ENCODE measurements at places on chromosomes 3 and 15.
A peak's percentile ranks its signal among the peaks of the same experiment; 100 is the strongest.

DNA sequence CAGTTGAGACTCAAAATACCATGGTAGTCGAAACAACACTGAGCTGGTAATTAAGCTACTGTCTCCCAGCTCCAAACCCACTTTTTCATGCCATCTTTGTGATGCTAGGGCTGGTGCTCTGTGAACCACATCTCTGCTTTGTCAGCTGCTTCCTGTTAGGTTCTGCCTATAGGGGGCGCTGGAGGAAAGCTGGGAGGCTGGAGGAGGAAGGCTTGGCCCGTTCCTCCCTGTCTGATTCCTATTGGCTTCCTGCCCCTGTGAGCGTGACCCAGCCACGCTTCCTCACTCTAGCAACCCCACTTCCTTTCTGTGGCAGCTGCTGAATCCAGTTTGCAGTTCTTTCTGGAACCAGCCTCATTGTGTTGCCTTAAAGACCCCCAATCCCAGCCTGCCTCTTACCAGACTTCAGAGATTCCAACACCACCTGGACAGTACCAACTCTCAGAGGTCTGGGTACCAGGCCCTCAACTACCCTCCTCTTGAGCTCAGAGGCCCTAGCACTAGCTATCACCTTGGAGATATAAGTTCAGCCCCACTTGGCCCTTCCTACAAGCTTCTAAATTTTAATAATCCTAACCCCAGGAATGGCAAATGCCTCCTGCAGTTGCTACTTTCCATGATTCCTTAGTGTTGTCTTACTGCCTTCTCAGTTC lies 120.9 kb downstream of the ERC2 start:
- peak; percentile 71 for DNase-seq

DNA sequence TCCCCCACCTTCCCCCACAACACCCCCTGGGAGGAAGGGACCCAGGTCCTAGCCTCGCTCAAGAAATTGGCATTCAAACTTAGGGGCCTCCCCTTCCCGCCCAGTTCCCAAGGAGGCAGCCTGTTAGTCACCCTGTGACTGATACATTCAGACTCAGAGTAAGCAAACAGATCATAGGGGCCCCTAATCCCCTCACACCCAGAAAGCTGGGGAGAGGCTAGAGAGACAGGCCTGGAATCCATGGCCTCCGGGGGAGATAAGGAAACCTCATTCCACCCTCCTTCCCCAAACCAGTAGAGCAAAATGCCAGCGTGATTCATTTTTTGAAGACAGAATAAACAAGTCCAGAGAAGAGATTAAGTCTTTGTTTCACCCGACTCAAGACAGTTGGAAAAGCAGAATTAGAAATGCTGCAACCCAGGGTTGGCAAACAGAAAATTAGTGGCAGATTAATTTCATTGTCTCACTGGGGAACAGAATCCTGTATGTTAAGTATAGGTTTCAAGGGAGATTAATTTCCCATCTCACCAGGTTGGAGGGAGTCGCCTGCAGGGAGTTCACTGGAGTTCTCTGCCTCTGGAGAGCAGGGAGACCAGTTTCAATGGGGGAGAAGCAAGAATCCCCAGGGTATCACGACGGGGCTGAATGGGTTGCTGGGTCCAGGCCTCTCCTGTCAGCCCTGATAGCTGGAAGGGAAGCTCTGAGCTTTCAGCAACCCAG lies 268.3 kb downstream of the UACA start:
- DNase-seq = no peak

DNA sequence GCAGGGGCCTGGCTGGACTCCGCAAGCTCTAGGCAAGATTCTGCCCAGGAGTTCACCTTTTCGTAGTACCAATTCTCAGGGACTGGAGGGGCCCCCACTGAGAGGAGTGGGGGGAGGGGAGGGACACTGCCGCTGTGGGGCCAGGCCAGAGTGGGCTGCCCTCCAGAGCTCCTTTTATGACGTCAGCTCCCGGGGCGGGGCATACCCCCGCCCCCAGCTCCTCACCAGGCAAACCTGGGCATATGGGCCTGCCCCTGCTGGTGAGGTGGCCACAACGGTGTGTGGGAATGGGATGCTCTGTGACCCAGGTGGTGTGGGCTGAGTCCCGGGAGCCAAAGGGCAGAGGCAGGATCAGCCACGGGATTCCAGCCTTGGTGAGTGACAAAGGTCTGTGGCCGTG lies 3.3 kb downstream of the DNAJB8 start:
- no peak for DNase-seq

- no peak for DNase-seq
Observed at GRCh38 chr15:69424001-69424400, 9.9 kb downstream of the KIF23 start.

- no peak for DNase-seq
Observed at GRCh38 chr3:101778385-101779046, 495 bp upstream of the NXPE3 start.

- no peak for DNase-seq
Observed at GRCh38 chr3:11373654-11374053, 101.5 kb downstream of the ATG7 start.

GRCh38 chr3:98359993-98360675 lies 6.5 kb downstream of the OR5K4 start:
- no peak for DNase-seq

DNA sequence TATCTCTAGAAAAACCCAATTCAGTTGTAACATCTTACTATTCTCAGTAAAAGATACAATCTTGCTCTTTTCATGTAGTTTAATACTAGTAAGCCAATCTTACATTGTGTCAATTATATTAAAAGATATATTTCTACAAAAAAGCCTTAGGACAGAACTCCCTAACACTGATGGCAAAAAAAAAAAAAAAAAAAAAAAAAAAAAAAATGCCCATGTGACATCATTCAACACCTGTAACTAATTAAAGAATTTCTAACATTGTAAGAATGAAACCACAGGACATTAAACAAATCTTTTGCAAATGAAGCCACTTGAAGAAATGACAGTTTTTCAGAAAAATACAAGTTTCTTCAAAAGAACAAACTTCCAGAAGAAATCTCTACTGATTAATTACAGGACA lies 119.8 kb downstream of the SUCLG2 start:
- DNase-seq = no peak

GRCh38 chr3:55572816-55573215 lies 85.7 kb upstream of the WNT5A start:
- DNase-seq = no peak

DNA sequence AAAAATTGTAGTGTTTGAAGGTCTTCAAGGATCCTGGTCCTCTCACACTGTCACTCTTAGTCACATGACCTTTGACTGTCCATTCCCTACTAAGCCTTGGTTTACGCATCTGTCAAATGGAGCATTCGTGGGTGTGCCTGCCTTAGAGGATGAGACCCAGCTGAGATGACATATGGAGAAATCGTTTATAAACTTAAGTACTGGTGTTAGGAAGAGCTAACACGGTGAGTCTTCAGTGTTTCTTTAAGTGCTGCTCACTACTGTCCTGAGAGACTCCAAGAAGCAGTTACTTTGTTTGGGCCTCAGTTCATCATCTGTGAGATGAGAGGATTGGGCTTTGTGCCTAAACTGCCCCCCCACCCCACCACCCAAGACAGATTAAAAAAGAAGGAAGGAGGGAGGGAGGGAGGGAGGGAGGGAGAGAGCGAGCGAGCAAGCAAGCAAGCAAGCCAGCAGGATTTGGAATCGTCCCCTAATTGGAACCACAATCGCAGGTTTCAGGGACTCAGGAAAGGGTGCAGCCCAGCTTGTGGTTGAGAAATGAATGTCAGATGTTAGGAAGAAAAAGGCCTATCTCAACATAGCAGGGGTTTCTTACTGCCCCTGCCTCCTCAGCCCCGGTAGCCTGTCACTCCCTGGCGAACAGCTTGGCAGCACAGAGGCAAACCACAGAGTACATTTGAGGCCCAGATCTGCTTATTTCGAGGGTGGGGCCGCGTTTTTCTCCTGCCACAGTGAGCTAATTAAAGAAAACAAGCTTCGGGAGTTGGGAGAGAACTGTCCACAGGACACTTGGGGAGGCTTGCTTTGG lies 32.7 kb downstream of the SMAD3 start:
- DNase-seq = no peak

DNA sequence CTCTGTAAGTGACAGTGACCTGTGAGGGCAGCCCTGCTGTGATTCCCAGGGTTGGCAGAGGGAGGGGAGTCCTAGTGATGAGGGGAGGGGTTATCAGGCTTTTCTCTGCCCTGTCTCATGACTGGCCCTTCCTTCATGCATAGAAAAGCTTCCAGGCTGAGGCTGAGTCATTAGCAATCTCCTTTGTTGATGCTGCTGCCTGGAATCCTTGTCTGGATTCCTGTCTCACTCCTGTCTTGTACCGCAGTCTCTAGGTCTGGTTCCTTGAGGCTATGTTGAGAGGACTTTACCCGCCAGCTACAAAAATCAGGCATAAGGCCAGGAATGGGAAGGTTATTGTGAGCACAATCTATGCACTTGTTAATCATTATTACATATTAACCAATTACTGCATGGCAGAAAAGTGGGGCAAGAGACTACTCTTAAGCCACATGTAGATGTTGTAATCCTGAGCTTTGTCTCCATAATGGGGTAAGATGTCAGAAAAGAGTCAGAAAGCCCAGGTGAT lies 7.2 kb downstream of the KLHL6 start:
- DNase-seq = no peak

DNA sequence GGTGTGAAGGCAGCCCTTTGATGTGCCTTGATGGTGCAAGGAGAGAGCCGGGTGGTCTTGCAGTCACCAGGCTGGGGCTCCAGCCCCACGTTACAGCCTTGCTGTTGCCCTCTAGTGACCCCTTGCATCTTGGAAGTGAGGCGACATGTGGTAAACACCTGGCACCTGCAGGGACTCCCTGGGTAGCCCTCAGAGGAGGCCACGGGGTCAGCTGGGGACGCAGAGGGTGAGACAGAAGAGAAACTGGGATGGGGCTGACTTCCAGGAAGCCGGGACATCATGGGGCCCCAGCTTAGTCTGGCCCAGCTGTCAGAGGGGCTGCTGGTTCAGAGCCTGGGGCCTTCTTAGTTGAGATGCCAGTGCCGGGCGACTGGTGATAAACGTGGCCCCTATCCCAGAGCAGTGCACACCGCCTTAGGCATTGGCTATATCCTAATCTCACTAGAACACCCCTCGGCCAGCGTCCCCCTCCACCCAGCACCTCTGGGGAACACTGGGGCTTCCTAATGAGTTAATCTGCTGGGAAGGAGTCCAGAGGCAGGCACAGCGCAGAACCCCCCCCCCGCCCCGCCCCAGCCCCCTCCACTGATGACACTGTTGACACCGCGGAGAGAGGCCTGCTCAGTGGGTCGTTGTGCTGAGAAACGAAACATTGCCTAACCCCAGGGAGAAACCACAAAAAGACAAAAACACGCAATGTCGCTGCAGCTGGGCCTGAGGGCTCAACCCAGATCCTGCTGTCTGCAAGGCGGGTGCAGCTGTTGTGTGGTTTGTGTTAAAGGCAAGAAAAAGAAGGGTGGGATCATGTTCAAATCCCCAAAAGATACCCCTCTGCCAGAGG lies 60.5 kb upstream of the KLF13 start:
- DNase-seq = peak; percentile 68

- no peak for DNase-seq
Observed at GRCh38 chr3:33277193-33277882, at the start of gene FBXL2. Gene FBXL2, plus strand, starts transcription at chr3:33277442. Its CDS starts 71 bp downstream, at chr3:33277513.

DNA sequence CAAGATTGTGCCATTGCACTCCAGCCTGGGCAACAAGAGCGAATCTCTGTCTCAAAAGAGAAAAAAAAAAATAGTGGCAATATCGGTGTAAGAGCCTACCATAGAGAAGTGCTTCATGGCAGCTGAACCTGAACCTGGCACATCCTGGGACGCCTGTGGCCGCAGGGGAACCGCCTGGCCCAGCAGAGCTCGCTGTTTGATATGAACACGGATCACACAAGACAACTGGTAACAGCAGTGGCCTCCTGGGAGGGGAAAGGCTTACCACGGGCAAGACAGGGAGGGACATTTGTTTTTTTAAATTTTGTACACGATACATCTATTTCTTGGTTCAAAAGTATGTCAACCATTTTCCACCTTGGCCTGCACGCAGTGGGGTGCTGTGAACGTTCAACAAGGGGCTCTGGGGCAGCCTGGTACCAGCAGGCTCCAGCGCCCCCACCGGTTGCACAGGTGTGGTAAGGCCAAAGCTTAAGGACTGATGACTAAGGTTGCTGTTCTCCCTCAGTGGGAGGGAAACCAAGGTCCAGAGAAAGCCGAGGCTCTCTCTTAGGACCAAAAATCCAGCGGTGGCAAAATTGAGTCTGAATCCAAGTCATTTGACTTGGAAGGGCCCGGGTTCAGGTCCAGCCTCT lies 21.7 kb upstream of the EPHB3 start:
- no peak for DNase-seq

- DNase-seq = no peak
Observed at GRCh38 chr15:85899927-85900326, 105.2 kb upstream of the KLHL25 start.

GRCh38 chr3:114307222-114307830 lies 13.5 kb downstream of the TIGIT start:
- DNase-seq = no peak

DNA sequence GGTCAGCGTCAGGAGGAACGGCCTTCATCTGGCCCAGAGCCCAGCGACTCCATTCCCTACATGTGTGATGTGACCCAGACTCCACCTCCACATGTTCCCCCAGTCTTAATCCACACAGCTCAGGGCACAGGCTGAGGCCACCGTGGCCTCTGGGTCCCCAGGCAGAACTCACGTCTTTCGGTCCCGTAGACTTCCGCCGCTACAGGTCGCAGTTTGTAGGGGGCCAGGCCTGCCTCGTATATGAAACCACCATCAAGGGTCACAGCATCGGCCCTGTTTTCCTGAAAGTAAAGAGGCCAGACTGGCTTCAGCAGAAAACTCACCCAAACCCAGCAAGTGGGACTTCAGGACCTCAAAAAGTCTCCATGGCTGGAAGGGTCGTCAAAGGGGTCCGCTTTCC lies 8.6 kb downstream of the LTF start:
- no peak for DNase-seq

- no peak for DNase-seq
Observed at GRCh38 chr15:34755419-34755773, 598 bp upstream of the GJD2 start.

All from hypothalamus (tissue), 51 donors.